ENCODE measurements at places on chromosomes 1 and 21.

- DNase-seq = no peak
Observed at GRCh38 chr1:205951746-205952145, 8.5 kb upstream of the SLC26A9 start.

- no peak for DNase-seq
Observed at GRCh38 chr1:56376188-56376984, 203.0 kb downstream of the PLPP3 start.

GRCh38 chr1:18893120-18893519, 9.2 kb downstream of the ALDH4A1 start:
- no peak for DNase-seq

- DNase-seq = no peak
Observed at GRCh38 chr21:46636181-46636512, 673 bp downstream of the PRMT2 start.

DNA sequence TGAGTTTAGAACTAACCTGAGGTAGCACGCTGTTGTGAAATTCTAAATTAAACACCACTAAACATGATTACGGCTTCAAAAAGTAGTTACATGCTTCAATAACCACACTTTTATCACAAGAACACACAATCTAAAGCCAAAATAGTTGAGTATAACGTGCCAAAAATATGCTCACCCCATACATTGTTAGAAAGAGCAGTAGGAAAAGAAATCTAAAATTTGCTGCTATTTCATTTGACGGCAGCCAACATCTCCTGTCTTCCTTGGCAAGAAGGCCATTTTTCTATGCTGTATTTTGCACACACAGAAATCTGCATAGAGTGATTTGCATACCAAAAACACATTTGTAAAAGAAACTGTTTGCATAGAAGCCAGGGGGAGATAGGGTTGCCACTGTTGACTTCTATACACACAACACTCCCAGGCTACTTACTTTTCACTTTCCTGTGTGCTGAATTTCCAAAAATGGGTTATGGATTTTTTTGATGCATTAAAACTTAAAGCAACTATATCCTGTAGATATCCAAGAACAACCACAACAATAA, 42.9 kb upstream of the DMRTB1 start:
- no peak for DNase-seq

GRCh38 chr21:15549671-15550070, 180.1 kb upstream of the USP25 start:
- DNase-seq = no peak

DNA sequence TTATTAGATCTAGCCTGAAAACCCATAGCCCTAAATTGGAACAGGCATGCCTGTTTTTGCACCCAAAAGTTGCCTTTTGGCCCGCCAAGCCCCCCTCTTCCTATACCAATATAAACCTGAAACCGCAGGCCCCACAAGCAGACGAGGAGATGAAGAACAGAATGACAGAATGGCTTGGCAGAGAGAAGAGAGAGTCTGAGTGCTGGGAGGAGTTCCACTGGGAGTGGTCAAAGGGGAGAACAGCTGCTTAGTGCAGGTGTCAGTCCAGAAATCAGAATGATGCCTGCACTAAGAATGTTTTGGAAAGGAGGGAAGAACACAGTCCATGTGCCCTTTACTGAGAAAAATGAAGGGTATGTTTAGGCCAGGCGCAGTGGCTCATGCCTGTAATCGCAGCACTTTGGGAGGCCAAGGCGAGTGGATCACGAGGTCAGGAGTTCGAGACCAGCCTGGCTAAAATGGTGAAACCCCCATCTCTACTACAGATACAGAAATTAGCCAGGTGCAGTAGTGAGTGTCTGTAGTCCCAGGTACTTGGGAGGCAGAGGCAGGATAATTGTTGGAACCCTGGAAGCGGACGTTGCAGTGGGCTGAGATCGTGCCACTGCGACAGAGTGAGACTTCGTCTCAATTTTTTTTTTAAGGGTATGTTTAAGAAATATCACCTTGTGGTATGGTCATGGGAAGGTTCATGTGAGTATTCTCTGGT, 9.4 kb downstream of the DYRK1A start:
- no peak for DNase-seq

- no peak for DNase-seq
Observed at GRCh38 chr1:45586769-45587168, 2.9 kb downstream of the NASP start.

DNA sequence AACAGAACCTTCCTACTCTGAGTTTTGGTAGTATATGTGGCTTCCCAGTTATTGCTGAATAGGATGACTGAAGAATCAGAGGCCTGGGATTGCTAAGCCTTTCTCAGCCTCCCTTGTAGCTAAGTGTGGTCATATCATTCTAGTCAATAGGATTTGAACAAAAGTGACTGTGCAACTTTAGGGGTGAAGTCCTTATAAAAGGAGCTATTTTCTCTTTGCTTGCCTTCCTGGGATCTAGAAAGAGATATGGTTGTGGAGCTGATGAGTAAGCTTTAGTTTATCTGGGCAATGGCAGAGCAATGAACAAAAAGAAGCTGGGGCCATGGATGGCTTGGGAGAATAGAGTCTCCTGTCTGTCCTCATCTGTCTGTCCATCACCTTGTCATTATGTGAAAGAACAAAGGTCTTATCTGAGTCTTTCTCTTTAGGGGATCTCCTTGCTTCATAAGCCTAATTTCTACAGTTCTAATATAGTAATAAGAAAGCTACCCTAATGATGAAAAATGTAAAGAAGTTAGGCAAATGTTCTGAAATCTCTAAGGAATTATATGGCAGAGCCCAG, 91.5 kb downstream of the TENT5C start:
- no peak for DNase-seq

DNA sequence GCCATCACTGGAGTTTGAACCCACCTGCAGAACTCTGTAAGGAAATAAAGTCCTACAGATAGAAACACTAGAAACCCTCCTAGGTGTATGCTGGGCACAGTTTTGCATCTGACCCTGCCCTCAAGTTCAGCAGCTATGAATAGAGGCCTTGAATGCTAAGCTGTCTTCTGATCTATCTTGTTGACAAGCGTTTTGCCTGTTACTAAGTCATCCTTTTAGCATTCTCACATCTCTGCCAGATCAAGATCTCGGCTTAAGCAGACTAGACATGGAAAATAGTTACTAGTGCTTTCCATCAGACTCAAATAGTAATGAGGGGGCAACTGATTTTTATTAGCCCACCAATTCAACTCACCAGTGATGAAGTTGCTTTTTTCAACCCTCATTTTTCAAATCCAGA, 10.5 kb downstream of the TBX15 start:
- DNase-seq = no peak

- DNase-seq = no peak
Observed at GRCh38 chr1:33132549-33132948, 49.3 kb downstream of the TRIM62 start.

DNA sequence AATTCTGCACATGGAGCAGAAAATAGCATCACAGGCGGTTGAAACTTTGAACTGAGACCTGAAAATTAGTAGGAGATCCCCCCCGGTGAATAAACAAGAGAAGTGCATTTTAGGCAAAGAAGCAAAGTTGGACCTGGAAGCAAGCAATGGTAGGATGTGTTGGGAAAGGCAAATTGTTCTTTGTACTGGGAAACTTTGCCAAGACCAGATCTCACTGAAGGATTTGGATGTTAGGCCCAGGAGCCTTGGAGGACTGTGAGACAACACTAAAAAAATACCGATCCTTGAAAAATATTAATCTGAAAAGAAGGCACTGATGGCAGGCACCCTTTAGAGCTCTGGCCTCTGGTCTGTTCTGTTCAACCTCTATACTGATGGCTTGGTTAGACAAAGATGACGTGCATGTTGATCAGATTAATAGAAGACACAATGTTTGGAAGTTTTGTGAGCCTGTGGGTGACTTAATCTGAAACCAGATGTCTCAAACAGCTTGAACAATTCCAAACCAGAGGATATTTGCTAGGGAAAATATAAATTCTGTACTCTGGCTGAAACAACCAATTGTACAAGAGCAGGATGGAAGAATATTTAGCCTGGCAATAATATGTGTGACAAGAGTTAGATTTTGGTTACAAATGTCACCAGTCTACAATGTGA, 108.4 kb downstream of the ROR1 start:
- DNase-seq = no peak

DNA sequence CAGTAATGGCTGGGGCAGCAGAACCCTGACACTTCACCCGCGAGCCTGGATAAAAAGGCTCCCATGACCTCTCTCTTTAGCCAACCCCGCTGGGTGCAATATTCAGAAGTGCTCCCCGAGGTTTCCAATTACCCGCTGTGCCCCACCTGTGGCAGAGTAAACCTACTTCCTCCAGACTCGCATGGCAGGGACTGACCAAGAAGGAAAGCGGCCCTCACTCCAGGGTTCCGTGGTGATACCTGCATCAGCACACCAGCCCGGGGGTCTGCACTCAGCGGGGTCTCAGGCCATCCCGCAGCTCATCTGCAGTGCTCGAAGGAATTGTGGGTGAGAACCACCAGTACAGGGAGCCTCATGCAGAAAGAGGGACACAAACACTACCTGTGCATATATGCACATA, 136.3 kb upstream of the FMN2 start:
- DNase-seq = no peak

DNA sequence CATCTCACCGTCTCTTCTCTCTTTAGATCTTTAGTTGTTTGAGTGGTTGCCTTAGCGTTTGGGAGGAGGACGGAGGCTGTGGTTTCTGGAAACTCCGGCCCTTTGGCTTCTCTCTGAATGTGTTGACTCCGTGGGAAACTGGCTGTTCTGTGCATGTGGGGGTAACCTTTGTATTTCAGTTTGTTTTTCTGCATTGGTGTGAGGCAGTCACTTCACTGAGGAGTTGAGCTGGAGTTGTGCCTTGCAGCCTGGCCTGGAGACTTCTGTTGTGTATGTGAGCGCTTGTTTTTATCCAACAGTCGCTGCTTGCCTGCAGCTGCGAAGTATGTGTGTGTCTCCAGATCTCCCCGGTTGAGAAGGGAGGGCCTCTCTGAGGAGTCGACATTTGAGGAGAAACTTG, 33.6 kb downstream of the CLDN14 start:
- DNase-seq = no peak

DNA sequence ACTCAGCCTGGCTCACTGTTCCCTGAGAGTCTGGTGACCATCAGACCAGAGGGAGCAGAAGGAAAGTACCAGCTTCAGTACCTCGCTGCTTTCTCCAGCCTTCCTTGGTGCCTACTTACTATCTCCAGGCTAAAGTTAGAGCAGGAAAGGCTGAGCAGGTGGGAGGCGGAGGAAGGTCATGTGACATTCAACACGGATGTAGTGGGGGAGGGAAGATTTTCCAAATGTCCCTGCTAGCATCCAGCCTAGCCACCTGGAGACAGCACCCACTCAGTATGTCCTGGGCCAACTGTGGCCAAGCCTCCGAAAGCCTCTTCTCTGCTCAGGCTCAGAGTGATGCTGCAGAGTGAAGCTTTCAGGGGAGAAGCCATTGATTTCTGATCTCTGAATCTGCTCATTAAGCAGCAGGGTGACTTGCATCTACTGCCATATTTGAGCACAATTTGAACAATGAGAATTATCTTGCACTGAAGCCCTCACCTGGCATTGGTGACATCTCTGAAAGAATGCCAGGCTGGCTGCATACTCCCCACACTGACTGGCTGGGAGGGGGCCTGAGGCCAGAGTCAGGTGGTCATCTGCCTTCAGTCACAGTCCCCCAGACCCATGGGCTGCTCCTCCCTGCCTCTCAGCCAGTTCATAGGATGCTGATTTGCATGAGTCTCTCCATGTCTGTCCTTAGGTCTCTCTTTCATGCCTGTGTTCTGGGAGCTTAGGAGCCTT, 86.2 kb downstream of the KCND3 start:
- DNase-seq = no peak

GRCh38 chr1:36358514-36359084, 27.1 kb downstream of the STK40 start:
- DNase-seq = no peak

DNA sequence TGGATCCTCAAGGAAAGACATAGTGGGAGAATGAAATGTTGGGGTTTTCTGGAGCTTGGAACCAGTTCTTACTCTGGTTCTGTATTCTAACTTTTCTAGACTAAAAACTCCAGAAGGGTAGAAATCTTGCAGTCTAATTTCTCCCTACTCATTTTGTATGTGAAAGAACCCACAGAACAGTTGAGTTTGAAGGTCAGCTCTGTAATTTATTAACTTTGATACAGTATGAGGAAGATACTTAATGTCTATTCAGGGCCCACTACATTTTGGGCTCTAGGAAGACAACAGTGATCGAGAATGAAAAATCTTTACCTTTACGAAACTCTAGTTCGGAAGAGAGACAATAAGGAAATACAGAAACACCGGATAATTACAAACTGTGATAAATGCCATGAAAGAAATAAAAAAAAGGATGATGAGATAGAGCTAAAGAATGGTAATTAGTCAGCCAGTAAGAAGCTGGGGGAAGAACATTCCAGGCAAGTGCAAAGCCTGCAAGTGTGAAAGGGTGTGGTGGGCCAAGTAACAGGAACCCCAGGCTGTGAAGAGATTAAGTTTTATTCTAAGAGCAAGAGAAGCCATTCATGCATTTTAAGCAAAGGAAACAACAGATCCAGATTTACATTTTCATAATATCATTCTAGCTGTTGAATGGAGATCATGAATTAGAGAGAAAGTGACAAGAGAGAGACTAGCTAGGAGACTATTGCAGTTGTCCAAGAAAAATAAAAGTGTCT, 159.9 kb upstream of the HMCN1 start:
- DNase-seq = no peak

Measured in T-helper 2 cell (primary cell).